Right renal cortex interstitium (tissue), 3 donors: ENCODE measurements at places on chromosomes 6 and 20.

DNA sequence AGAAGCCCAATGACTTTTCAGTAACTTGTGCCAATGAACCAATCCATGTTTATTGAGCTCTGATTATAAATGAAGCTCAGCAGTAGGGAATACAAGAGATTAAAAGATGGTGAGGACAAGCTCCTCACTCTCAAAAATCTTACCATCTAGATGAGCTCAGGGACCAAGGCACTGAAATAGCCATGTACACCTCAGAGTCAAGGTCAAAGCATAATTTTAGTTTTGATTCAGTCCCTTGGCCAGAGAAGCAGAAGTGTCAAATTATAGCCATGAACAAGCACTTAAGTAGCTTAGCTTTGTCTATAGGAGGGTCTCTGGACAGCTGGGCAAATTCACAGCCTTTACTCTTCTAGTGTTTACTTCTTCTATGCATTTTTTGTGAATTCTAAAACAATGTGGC, 131.0 kb upstream of the DTNBP1 start:
- DNase-seq = no peak

GRCh38 chr6:76682842-76683241, 610.4 kb upstream of the IMPG1 start:
- DNase-seq = no peak

DNA sequence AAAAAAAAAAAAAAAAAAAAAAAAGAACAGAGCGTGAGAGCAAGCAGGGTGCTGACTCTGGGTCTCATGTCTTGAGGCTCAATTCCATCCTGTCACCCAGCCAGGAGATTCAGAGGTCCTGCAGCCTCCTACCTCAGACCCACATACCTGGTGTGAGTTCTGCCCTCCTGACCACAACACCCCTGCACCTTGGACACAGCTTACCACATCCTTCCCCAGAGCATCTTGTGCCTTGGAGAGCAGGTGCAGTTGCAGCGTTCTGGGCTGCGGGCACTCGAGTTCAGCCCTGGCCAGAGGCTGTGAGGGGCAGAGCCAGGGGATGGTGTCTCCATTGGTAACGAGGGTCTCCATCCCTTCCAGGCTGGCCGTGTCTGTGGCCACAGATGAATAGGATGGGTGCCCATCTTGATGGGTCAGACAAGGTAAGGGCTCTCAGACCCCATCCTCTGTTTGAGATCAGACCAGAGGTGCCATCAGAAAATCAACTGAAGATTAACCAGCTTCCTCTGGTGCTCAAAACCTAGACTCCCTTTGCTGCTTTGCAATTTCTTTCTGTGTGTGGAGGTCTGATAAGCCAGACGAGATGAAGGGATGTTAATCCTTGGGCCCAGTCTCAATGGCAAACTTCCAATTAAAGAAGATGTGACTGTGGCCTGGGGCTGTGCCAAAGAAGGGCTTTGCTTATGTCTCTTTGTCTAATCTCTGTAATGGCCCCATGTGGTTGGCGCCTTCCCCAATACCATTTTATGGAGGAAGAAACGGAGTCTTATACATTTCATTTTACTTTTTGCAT, 14.7 kb upstream of the ZNF831 start:
- DNase-seq = no peak

GRCh38 chr6:159836718-159837490, 36.8 kb downstream of the PNLDC1 start:
- no peak for DNase-seq

DNA sequence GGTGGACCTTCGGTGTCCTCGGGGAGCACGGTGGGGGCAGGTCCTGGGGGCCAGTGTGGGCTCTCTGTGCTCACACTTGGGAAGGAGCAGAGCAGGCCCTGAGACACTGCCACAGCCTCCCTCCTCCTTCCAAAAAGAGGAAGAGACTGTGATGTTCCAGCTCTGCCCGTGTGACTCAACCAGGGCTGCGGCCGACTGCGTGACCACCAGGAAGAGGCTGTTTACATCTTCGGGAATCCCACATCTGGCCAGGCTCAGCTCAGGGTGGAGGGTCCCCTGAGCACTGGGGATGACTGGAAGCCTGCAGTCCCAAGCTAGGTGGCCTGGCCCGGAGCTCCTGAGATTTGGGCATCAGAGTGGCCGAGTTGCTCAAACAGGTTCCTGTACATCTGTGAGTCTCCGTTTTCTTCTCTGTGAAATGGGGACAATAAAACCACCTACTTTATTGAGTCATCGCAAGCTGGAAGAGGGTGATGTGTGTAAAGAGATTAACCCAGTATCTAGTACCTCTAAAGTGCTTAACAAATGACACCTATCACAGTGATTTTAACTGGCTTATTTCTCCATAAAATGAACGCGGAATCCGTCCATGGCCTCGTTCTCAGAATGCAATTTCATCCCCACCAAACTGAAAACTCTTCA, 242.1 kb downstream of the DLL1 start:
- DNase-seq = no peak

DNA sequence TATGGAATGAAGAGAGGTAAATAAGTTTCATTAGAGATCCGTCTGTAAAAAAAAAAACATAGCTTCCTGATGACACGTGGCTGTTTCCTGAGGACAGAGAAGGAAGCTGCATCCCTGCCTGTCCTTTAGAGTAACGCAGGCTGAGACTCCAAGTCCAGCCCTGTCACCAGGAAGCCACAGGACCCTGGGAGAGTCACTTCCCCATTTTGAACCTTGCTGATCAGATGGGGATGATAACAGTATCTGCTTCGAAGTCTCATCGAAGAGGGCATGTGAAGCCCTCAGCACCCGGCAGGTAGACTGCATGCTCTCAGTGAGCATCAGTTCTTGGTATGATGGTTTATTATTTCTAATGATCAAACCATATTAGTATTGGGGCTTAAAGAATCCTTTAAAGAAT, 139.1 kb upstream of the KCNG1 start:
- no peak for DNase-seq

- DNase-seq = no peak
These were observed 105.2 kb upstream of the LRFN2 start for GRCh38 chr6:40692337-40692736.

- DNase-seq = no peak
These were observed 8.6 kb downstream of the PNLDC1 start for GRCh38 chr6:159808647-159809046.
